ENCODE measurements at places on chromosomes 2 and 18. TPM values are rescaled to one million over a fixed set of nuclear protein-coding genes. Genes with fewer than 3 reads are reported as not detected.

DNA sequence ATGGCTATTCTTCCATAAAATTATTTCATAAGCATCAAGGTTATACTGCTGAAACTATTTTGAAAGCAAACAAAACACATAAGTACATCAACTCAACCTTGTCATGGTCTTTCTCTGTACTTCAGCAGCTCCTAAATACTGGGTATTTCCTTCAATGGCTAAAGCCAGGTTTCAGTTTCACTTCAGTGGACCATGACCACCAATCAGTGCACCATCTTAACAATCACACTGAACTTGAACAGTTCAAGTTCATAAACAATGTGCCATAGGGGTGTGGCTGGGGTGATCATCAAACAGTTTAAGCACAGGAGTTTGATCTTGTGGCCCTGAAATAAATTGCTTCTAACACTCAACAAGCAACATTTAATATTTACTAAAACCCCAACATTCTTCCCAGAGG lies 124.1 kb upstream of the FIGN start:
- no peaks in the 10 kb centered on the region for H3K27me3 ChIP-seq
- DNase-seq: no peak
- no peak overlapping the region for H3K27ac ChIP-seq
- H3K4me3 ChIP-seq: no peak overlapping the region

DNA sequence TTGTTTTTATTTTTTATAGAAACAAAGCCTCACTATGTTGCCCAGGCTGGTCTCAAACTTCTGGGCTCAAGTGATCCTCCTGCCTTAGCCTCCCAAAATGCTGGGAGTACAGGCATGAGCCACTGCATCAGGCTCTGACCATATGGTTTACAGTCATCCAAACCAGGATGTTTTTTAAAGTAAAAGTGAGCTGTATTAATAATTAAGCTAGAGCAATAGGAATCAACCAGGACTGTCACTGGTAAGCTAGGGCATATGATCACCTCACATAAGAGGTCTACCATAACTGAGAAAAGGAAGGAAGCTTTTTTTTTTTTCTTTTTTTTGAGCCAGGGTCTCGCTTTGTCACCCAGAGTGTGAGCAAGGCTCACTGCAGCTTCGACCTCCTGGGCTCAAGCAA lies 8.5 kb upstream of the RBBP8 start:
- H3K36me3 ChIP-seq: no peaks in the 10 kb centered on the region
- H3K4me1 ChIP-seq: no peaks in the 10 kb centered on the region
- H3K4me3 ChIP-seq: no peak overlapping the region
- no peak for DNase-seq

- H3K4me1 ChIP-seq: peaks cover 33% of the 10 kb centered on the region
- DNase-seq: peak; percentile 17
- H3K27ac ChIP-seq: no peak overlapping the region
- no peaks in the 10 kb centered on the region for H3K36me3 ChIP-seq
These were observed 622 bp downstream of the LRP2 start for GRCh38 chr2:169361706-169362117.

- no peak overlapping the region for H3K27ac ChIP-seq
- peaks cover 3% of the 10 kb centered on the region for H3K4me1 ChIP-seq
- no peaks in the 10 kb centered on the region for H3K36me3 ChIP-seq
- no peak overlapping the region for H3K4me3 ChIP-seq
- no peak for DNase-seq
These were observed 174.2 kb downstream of the TMEM247 start for GRCh38 chr2:46653539-46653938.

DNA sequence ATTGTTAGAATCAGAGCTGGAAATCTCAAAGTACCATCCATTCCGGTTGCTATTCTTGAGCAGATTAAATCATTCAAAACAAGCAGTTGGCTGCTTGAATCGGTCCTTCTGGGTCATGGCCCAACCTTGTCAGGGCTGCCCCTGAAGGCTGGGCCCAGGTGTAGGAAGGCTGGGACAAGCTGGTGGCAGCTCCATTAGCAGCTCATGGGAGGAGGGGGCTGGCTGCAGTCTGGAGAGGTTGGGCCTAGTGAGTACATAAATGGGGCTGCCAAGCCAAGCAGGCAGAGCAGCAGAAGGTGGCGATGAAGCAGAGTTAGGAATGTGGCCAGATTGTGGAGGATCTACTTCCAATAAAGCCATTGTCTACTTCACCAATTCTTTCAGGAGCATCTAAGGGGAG lies 81.4 kb downstream of the ADCYAP1 start:
- H3K27ac ChIP-seq: no peak overlapping the region
- H3K4me3 ChIP-seq: no peak overlapping the region
- H3K4me1 ChIP-seq: no peaks in the 10 kb centered on the region
- H3K27me3 ChIP-seq: no peaks in the 10 kb centered on the region

- H3K36me3 ChIP-seq: no peaks in the 10 kb centered on the region
- H3K4me1 ChIP-seq: no peaks in the 10 kb centered on the region
- no peak overlapping the region for H3K27ac ChIP-seq
- no peak overlapping the region for H3K4me3 ChIP-seq
- no peaks in the 10 kb centered on the region for H3K27me3 ChIP-seq
- DNase-seq: no peak
These were observed 315.7 kb downstream of the GBX2 start for GRCh38 chr2:235852526-235852920.

DNA sequence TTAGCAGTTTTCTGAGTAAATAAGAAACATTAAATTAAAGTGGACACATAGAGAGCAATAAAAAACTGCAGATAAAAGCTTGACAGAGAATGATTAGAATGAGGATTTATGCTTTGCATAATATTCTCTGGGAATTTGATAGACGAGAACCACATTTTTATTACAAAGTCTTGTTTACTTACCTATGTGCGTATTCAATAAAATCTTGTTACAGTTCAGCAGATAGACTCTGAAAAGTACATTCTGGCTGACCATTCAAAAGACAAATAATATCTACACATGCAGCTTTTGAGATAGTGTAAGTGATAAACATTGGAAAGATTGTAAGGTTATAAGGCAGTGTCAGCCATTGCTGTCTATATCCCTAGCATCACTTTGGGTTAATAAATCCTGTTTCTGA lies 381.6 kb downstream of the NYAP2 start:
- H3K4me1 ChIP-seq: no peaks in the 10 kb centered on the region
- H3K27ac ChIP-seq: no peak overlapping the region
- DNase-seq: no peak
- no peaks in the 10 kb centered on the region for H3K27me3 ChIP-seq
- H3K4me3 ChIP-seq: no peak overlapping the region
- H3K36me3 ChIP-seq: no peaks in the 10 kb centered on the region

DNA sequence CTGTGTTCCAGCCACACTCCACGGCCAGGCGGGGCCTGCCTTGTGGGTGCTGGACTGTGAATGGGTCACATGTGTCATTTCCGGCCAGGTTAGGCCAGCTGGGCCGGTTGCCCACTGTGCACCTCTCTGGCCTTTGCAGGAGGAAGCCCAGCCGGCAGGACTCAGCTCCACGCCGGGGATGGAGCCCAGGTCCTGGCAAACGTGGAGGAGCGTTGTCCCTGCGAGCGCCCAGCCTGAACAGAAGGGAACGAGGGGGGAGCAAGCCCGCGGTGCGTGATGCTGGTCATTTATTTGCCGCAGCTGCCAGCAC lies 152.9 kb downstream of the PXDN start:
- no peaks in the 10 kb centered on the region for H3K36me3 ChIP-seq
- H3K27ac ChIP-seq: no peak overlapping the region
- no peaks in the 10 kb centered on the region for H3K4me1 ChIP-seq
- no peaks in the 10 kb centered on the region for H3K27me3 ChIP-seq
- H3K4me3 ChIP-seq: no peak overlapping the region

MRO gene
- not detected for polyA plus RNA-seq

RAB6C gene
- 0.07 TPM for polyA plus RNA-seq

FAHD2A gene
- 22.9 TPM for polyA plus RNA-seq

SERPINB11 gene
- polyA plus RNA-seq: not detected

SS18 gene
- 62.4 TPM for polyA plus RNA-seq
